Neural progenitor cell (in vitro differentiated cells): ENCODE measurements at places on chromosomes 3 and 15. TPM values are rescaled to one million over a fixed set of nuclear protein-coding genes. Genes with fewer than 3 reads are reported as not detected.
A peak's percentile ranks its signal among the peaks of the same experiment; 100 is the strongest.

GRCh38 chr3:119098619-119099222, 47.2 kb upstream of the TEX55 start:
- peak; percentile 49 for DNase-seq
- H3K4me3 ChIP-seq: no peak overlapping the region
- H3K4me1 ChIP-seq: no peaks in the 10 kb centered on the region
- no peaks in the 10 kb centered on the region for H3K27me3 ChIP-seq
- H3K27ac ChIP-seq: no peak overlapping the region

DNA sequence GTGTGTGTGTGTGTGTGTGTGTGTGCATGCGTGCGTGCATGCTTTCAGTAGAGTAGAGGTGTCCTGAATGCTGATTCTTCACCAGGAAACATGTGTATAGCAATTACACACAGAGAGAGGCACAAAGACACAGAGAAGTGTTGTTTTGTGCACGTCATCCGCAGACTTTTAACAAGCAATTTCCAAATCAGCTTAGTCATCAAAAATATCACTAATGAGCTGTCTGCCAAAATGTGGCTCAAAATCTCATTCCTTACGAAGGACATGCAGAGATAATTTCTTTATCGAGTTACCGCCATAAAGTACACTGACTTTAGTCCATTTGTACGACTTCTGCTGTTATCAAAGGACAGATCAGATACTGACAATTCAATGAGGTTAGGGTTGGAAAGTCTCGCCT, 274.9 kb upstream of the RARB start:
- no peak overlapping the region for H3K27ac ChIP-seq
- no peak overlapping the region for H3K4me3 ChIP-seq

- no peaks in the 10 kb centered on the region for H3K36me3 ChIP-seq
- H3K4me1 ChIP-seq: peaks cover 14% of the 10 kb centered on the region
- no peak overlapping the region for H3K27ac ChIP-seq
- H3K4me3 ChIP-seq: peak overlapping the region; percentile 68
Measured at GRCh38 chr3:128497305-128498126, 4.5 kb upstream of the GATA2 start.

DNA sequence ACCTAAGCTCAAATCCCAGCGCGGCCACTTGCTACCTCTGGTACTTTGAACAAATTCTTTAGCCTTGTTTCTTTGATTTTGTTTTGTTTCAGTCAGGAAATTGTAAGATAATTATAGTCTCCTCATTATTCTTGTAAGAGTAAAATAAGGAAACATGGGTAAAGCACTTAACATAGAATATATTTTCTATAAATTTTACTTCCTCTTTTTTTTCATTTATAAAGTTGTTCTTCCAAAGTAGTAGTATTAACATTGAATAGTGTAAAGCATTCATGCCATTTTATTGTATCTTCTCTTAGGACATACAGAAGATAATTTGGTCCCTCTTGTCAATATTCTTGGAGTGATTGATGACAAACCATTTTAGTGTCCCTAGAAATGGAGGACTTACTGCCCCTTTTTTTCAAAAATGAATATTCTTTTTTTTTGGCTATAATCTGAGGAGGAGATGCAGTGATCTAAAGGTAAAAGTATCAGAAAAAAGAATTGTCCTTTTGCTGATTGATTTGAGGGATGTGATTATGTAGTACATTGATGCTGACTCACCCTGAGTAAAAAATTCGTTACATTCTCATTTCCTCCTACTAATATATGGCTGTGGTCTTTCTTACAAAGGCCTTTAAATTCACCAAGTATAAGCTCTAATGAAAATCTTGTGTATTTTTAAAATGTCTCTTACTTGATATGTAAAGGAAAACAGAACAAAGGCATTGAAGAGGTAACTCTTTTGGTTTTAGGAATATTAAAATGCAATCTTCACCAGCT, 51.0 kb downstream of the ALCAM start:
- H3K4me3 ChIP-seq: no peak overlapping the region
- H3K4me1 ChIP-seq: no peaks in the 10 kb centered on the region
- no peak for DNase-seq
- no peak overlapping the region for H3K27ac ChIP-seq
- H3K36me3 ChIP-seq: no peaks in the 10 kb centered on the region

DNA sequence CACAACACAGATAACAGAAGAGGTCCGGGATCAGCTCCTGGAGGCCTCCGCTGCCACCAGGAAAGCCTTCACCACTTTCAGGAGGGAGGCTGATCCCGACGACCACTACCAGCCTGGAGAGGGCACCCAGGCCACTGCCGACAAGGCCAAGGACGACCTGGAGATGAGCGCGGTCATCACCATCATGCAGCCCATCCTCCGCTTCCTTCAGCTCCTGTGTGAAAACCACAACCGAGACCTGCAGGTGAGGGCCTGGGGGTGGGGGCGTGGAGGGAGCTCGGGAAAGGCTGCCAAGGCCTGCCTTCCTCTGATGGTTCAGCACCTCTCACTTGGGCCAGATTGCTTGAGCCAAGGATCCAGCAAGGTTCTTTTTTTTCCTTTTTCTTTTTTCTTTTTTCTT, 210.7 kb upstream of the BHLHE40 start:
- no peaks in the 10 kb centered on the region for H3K4me1 ChIP-seq
- no peak overlapping the region for H3K27ac ChIP-seq
- no peak for DNase-seq

- H3K27me3 ChIP-seq: peaks cover 32% of the 10 kb centered on the region
- H3K4me1 ChIP-seq: peaks cover 5% of the 10 kb centered on the region
Measured at GRCh38 chr3:36380221-36381031, at the start of gene STAC. TSS of gene STAC (plus strand) at chr3:36380504. CDS start at chr3:36380644, 140 bp downstream.

DNA sequence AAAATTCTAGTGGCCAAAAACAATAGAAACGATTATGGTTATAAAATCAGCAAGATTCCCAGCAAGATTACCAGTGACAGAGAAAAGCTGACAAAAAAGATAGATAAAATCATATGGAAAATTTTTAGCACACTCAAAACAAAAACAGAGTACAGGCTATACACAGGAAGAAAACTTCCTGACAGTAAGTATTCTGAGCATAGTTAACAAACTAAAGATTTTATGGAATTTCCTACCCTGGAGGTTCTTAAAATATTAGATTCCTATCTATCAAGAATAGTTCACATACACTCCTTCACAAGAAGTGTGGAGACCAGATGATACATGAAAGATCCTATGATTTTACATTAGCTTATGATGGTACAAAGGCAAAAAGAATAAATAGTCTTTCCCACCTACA, 50.8 kb downstream of the ZNF148 start:
- no peaks in the 10 kb centered on the region for H3K27me3 ChIP-seq
- H3K4me1 ChIP-seq: peaks cover 14% of the 10 kb centered on the region
- no peak overlapping the region for H3K27ac ChIP-seq
- peaks cover 4% of the 10 kb centered on the region for H3K36me3 ChIP-seq

The OR4F15 gene
- not detected in 2 replicates for total RNA-seq

- H3K4me1 ChIP-seq: peaks cover 24% of the 10 kb centered on the region
- no peak overlapping the region for H3K27ac ChIP-seq
- DNase-seq: no peak
- H3K36me3 ChIP-seq: no peaks in the 10 kb centered on the region
Measured at GRCh38 chr15:88480981-88481380, 13.5 kb downstream of the MRPS11 start.

- no peak for DNase-seq
- no peaks in the 10 kb centered on the region for H3K36me3 ChIP-seq
- no peaks in the 10 kb centered on the region for H3K4me1 ChIP-seq
- no peaks in the 10 kb centered on the region for H3K27me3 ChIP-seq
- H3K4me3 ChIP-seq: no peak overlapping the region
Measured at GRCh38 chr15:100103828-100104227, 237.9 kb downstream of the ADAMTS17 start.

- peaks cover 5% of the 10 kb centered on the region for H3K27me3 ChIP-seq
- H3K27ac ChIP-seq: no peak overlapping the region
- DNase-seq: no peak
- no peak overlapping the region for H3K4me3 ChIP-seq
- H3K36me3 ChIP-seq: no peaks in the 10 kb centered on the region
Measured at GRCh38 chr3:46065750-46066256, 38.5 kb upstream of the XCR1 start.

GRCh38 chr3:194492001-194492400, 5.2 kb upstream of the ATP13A3 start:
- no peaks in the 10 kb centered on the region for H3K27me3 ChIP-seq
- no peaks in the 10 kb centered on the region for H3K4me1 ChIP-seq
- H3K27ac ChIP-seq: no peak overlapping the region
- no peaks in the 10 kb centered on the region for H3K36me3 ChIP-seq
- no peak for DNase-seq
- no peak overlapping the region for H3K4me3 ChIP-seq

DNA sequence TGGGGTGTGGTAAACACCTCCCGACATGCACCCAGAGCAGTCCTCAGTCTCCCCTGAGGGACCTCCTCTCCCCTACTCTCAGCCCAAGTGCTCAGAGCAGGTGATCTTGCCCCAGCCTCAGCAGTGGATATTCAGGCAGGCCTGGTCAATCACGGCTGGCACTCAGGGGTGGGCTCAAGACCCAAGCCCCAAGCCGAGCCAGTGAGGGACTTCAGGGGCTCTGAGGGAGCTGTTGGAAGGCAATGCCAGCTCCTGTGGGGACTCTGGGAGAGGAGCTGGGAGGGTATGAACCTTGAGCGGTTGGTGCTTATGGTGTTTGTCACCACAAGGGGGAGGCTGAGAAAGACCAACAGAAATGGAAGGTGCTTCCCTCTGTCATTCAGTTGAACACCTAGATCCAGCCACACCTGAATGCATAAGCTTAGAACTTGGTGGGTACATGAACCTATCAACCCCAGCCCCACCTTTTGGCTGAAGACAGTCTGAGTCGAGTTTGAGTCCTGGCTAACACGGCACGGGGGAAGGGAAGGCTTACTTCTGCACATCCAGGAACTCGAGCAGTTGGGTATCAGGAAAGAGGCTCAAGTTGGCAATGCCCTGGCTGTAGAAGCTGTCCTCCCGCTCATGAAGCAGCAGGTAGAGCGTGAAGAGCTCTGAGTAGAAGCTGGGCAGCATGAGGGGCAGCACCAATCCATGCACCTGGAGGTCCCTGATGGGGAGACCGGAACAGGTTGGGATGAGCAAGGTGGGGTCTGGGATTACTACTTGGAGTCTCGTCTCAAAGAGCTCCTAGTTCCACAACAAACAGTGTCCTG, 19.2 kb downstream of the ALS2CL start:
- no peaks in the 10 kb centered on the region for H3K27me3 ChIP-seq
- no peaks in the 10 kb centered on the region for H3K36me3 ChIP-seq
- DNase-seq: no peak
- H3K4me1 ChIP-seq: no peaks in the 10 kb centered on the region

DNA sequence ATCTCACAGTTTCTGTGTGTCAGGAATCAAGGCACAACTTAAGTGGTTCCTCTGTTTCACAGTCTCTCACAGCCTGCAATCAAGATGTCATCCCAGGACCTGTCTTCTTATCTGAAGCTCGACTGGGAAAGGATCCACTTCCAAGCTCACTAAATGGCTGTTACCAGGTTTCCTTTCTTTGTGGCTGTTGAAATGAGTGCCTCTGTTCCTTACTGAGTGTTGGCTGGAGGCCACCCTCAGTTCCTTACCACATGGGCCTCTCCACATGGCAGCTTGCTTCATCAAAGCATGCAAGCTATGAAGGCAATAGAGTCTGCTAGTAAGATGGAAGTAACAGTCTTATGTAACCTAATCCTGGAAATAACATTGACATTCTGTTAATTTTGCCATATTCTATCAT, 174.0 kb downstream of the ERC2 start:
- no peaks in the 10 kb centered on the region for H3K27me3 ChIP-seq
- no peaks in the 10 kb centered on the region for H3K36me3 ChIP-seq
- DNase-seq: no peak
- no peak overlapping the region for H3K4me3 ChIP-seq

The GOLGA6L7 gene
- total RNA-seq: not detected in 2 replicates

GRCh38 chr3:55658690-55659562, 171.8 kb upstream of the WNT5A start:
- H3K27ac ChIP-seq: no peak overlapping the region
- H3K4me3 ChIP-seq: no peak overlapping the region
- H3K36me3 ChIP-seq: no peaks in the 10 kb centered on the region
- peaks cover 11% of the 10 kb centered on the region for H3K27me3 ChIP-seq
- H3K4me1 ChIP-seq: peaks cover 8% of the 10 kb centered on the region

GRCh38 chr3:197165890-197166289, 132.5 kb downstream of the DLG1 start:
- no peak for DNase-seq
- H3K4me1 ChIP-seq: no peaks in the 10 kb centered on the region
- H3K27ac ChIP-seq: no peak overlapping the region

The EIF3J gene
- 43.8 and 76.2 TPM in 2 replicates for total RNA-seq

The HRG gene
- not detected in 2 replicates for total RNA-seq

The HDC gene
- total RNA-seq: 0.62 TPM in 1 of 2 replicates, not detected in the other

GRCh38 chr3:55541016-55541415, 53.9 kb upstream of the WNT5A start:
- H3K27ac ChIP-seq: no peak overlapping the region
- no peak for DNase-seq
- no peaks in the 10 kb centered on the region for H3K36me3 ChIP-seq
- H3K4me1 ChIP-seq: peaks cover 35% of the 10 kb centered on the region

The CASR gene
- total RNA-seq: not detected in 2 replicates

GRCh38 chr3:154384479-154384878, 45.5 kb downstream of the GPR149 start:
- H3K4me1 ChIP-seq: no peaks in the 10 kb centered on the region
- no peaks in the 10 kb centered on the region for H3K36me3 ChIP-seq
- DNase-seq: no peak
- H3K4me3 ChIP-seq: no peak overlapping the region
- H3K27ac ChIP-seq: no peak overlapping the region

DNA sequence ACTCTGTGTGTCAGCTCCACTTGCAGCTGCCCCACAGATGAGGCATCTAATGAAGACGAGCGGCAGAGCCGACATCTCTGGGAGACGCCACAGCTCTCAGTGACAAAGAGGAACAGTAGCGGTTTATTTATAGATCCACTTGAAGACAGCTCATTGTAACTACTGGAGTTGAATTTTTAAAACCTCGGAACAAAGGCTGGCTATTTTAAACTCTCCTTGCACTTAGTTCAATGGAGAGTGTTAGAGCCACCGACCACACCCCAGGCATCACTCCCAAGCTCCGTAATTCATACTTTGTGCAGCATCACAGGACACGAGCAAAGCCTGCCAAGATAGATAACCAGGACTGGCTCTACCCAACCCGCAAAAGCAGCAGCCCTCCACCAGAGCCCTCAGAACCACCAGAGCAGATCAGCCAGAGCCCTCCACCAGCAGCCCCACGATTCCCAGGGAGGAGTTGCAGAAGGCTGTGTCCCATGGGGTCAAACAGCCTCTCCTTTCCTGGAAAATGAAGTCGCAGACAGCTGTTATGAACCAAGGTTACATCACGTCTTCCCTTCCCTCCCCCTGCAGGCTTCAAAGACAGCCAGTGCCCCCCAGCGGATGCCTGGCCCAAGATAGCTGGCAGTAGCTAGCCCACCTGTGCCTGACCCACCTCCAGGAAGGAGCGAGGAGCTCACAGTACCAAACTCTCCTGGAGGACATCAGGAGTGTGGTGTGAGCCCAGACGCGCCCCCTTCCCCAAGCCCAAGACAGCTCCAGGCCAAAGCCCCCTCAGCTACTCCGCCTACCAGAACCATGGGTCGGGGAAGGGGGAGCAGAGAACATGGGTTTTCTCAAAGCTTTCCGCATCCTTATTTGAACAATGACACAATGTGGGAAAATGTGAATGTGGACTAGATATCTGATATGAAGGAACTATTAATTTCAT, 45.7 kb downstream of the POC1A start:
- no peak overlapping the region for H3K27ac ChIP-seq
- no peaks in the 10 kb centered on the region for H3K36me3 ChIP-seq
- no peaks in the 10 kb centered on the region for H3K4me1 ChIP-seq
- H3K4me3 ChIP-seq: no peak overlapping the region
- no peaks in the 10 kb centered on the region for H3K27me3 ChIP-seq
